ENCODE measurements at places on chromosomes 2 and 18.

DNA sequence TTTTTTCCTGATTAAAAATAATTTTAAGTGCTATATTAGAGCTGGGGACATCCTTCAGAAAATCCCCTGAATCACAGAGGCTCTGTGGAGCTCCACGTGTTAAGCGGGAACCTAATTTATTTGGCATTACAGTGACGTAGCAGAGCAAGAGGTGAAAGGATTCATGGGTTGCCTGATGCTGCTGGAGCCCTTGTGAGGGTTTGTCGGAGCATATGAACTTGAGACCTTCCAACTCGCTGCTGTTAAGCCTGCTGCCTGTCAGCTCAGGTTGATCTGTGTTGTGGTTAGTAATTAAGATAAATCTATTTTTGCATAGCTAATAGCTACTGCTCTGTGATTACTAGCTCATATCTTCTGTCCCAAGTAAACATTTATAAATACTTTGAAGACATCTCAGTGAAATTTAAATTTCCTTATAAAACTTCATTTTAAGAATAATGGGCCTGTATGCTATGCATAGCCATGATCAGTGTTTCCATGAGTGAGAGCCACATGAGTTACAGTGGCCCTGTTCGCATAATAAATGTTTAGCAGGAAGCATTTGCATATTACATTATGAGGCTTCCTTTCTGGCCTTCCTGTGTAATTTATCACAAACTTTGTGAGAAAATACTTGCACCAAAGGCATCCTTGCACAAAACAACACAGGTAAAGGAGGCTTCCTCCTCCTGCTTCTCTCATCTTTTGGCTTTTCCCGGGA lies 438.9 kb downstream of the PTPRM start:
- DNase-seq = no peak

DNA sequence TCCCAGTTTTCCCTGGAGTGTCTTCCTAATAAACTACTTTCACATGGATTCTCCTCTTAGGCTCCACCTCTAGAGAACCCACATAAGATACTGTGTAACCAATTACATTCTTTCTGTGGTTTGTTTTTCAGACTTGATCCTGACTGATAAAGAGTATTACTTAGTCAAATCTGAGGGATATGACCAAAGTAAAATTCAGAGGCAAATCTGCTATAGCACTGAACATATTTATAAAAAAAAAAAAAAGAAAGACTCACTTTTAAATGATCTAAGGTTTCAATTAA lies 13.9 kb downstream of the CKAP2L start:
- DNase-seq = no peak

- DNase-seq = no peak
These were observed 3.2 kb downstream of the NOTO start for GRCh38 chr2:73205611-73206010.

DNA sequence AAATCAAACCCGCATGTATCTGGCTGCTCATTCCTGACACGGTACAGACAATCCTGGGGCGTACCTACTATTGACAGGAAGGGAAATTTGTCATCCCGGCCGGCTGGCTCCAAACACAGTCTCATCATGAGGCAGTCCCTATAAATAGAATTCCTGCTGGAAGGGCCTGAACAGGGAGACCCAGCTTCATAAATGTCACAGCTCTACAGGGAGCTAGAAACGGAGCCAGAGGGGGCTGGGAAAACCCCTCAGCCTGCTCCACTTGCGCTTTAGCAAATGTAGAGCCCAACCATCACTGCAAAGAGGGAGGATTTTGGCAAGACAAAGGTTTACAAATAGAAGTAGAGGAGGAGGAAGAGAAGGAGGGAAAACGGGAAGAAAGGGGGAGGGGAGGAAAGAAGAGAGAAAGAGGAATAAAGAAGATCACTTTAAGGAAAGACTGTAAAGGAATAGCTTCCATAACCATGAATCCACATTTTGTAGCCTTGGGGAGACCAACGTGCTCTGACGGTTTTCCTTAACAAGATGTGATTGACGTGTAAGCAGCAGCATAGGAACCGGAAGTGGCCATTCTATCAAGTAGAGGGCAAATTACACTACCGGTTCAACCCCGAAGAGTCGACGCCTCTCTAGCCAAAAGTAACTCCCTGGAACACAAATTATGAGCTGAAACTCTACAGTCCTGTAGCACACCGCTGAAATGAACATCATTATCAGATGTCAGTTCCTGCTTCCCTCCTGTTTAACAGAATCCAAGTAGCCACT lies 56.8 kb upstream of the TTN start:
- no peak for DNase-seq

DNA sequence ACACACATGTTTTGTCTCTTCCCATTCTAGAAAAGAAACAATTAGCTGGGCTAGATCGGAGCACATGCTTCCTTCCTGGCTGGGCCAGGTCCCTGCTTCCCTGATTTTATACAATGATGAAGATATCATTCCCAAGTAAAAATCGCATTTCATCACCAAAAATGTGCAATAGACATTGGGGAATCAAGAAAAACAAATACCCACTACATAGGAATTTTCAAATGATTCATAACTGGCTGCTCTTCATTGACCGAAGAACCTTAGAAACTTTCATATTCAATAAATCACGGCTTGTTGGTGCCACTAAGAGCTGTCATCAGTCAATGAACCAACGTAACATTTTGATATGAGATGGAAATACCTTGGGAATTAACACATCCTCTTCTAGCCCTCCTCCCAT lies 373.6 kb upstream of the TRIB2 start:
- no peak for DNase-seq

GRCh38 chr2:24957221-24957620 lies 14.5 kb downstream of the DNAJC27 start:
- DNase-seq = no peak

- DNase-seq = no peak
These were observed 38.4 kb downstream of the ADCY3 start for GRCh38 chr2:24881623-24882022.

GRCh38 chr2:109370399-109371035 lies 241.5 kb downstream of the SH3RF3 start:
- DNase-seq = no peak

DNA sequence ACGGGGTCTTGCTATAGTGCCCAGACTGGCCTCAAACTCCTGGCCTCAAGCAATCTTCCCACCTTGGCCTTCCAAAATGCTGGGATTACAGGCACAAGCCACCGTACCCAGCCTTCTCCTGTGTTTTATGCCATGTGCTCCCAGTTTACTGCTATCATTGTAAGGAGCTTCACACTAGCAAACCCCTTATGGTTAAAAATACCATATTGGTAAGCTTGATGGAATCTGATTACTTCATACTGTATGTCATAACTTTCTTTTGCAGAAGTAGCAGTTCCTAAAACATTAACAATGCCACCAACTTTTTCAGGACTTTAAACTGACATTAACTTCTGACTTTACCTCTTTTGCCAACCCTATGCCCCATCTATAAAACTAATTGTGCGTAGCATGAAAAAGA lies 36.2 kb downstream of the HAT1 start:
- no peak for DNase-seq

- no peak for DNase-seq
These were observed 997 bp upstream of the DRC1 start for GRCh38 chr2:26400723-26401122.

GRCh38 chr18:31269566-31269965 lies 48.4 kb upstream of the DSG1 start:
- DNase-seq = no peak

DNA sequence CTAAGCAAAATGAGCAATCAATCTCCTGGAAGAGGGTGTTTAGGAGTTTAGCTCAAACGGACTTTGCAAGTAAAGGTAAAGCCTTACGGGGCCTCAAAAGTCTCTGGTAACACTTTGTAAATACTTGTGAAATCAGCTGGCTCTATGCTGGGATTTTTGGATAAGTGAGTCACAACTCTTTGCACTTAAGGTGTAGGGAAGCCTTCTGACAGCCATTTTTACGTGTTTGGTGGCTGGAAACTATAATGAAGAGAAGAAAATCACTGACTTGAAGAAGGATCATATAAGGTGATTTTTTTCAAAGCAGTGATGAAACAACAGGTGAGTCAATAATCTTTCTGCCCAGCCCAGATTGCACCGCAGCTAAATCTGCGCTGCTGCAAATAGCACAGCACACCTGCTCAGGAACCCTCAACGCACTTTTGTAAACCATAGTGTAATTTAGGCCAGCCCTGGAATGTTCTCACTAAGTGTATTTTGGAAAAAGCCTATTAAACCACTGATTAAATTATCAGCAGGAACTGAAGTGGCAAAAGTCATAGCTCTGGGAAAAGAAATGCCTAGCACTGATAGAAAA lies 218.8 kb downstream of the AGPS start:
- DNase-seq = no peak

GRCh38 chr2:181172676-181173075 lies 192.3 kb downstream of the UBE2E3 start:
- DNase-seq = no peak

GRCh38 chr18:55850904-55851303 lies 262.9 kb upstream of the TCF4 start:
- DNase-seq = no peak

DNA sequence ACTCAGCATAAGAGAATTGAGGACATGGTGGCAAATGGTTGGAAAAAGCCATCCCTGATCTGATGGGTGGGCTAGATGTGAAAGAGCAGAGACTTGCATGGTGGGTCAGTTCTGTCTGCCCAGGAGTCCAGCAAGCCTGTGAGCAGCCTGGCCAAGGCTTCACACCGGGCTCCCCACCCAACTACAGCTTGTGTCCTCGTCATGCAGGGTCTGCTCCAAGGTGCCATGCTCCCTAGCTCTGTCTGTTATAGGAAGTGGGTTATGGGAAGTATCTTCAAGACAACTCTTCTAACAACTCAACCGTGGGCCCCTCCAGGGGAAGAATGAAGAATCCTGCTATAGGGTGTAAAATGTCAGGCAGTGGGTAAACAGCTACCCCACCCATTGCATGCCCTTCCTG lies 97.4 kb downstream of the ADD2 start:
- no peak for DNase-seq

DNA sequence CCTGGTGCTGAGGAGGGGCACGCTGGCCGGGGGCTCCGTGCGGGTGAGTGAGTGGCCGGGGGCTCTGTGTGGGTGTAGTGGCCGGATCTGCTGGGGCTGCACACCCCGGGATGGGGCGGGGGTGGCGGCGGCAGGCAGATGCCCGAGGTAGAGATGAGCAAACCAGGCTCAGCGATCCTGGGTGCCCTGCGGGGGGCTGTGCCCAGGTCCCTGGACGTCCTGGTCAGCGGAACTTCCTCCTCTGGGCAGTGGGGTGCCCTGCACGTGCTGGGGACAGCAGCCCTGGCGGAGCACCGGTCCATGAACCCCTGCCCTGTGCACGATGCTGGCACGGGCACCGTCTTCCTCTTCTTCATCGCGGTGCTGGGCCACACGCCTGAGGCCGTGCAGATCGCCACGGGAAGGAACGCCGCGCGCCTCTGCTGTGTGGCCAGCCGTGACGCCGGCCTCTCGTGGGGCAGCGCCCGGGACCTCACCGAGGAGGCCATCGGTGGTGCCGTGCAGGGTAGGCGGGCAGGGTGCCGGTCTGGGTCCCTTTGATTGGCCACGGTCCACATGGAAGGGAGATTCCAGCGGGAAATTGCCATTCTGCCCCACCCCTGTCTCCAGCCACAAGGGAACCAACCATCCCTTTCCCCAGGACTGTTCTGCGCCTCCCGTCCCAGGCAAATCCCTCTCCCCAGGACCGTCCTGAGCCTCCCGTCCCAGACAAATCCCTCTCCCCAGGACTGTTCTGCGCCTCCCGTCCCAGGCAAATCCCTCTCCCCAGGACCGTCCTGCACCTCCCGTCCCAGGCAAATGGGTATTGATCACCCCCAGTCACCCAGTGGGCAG lies 5.9 kb downstream of the NEU4 start:
- no peak for DNase-seq

- DNase-seq = no peak
These were observed 634 bp upstream of the DIS3L2 start for GRCh38 chr2:231960810-231961348.

GRCh38 chr2:59449274-59449673 lies 1104.2 kb downstream of the BCL11A start:
- peak; percentile 8 for DNase-seq

- DNase-seq = peak; percentile 25
These were observed 25.4 kb downstream of the POLR1A start for GRCh38 chr2:86079981-86080911.

GRCh38 chr2:60335533-60336237 lies 217.8 kb downstream of the BCL11A start:
- no peak for DNase-seq

DNA sequence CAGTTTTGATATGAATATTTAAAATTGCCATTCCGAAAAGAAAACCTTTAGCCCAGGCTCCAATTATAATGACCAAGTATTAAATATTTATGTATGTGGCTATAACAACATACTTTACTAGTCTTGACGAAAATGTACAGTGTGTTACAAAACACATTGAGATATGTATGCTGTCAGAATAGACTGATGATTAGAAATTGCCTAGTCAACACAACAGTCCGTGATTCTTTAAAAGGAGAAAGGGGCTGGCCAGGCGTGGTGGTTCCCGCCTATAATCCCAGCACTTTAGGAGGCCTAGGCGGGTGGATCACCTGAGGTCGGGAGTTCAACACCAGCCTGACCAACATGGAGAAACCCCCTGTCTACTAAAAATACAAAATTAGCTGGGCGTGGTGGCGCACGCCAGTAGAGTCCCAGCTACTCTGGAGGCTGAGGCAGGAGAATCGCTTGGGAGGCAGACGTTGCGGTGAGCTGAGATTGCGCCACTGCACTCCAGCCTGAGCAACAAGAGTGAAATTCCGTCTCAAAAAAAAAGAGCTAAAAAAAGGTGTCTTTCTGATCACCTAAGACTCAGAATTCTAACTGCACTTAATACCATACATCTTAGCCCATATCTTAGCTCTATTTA lies 1.8 kb downstream of the CHAC2 start:
- no peak for DNase-seq

DNA sequence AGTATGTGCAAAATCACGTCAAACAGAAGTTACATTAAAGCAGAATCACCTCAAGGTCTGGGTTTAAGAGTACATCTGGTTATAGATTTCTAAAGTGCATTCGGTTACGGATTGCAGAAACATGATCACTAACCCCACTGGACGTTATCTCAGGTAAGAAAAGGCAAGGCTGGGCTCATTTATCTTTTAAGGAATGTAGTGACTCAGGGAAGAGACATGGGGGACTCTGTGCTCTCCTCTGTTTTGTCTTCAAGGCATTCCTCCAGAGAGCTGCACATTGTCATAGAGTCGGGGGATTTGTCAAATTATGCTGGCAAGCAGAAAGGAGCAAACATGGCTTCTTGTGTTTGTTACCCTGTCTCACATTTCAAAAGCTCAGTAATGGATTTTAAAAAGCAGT lies 14.3 kb downstream of the WDSUB1 start:
- no peak for DNase-seq

DNA sequence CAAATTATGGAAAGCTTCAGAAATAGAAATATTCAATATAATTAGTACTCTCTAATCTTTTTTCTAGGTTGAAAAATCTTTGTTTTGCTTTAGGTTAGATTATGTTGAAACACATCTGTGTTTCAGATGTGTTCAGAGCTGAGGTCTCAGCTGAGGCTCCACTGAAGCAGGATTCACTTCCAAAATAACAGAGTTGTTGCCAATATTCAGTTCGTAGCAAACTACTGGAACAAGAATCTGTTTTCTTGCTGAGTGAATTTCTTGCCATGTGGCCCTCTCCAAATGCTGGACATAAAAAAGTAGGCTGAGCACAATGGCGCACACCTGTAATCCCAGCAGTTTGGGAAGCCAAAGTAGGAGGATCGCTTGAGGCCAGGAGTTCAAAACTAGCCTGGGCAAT lies 8.7 kb downstream of the PHOSPHO2 start:
- no peak for DNase-seq

- DNase-seq = no peak
These were observed 80.2 kb upstream of the COL3A1 start for GRCh38 chr2:188893972-188894371.

All from LoVo (cell line).